ENCODE measurements at places on chromosomes 16 and 17.

DNA sequence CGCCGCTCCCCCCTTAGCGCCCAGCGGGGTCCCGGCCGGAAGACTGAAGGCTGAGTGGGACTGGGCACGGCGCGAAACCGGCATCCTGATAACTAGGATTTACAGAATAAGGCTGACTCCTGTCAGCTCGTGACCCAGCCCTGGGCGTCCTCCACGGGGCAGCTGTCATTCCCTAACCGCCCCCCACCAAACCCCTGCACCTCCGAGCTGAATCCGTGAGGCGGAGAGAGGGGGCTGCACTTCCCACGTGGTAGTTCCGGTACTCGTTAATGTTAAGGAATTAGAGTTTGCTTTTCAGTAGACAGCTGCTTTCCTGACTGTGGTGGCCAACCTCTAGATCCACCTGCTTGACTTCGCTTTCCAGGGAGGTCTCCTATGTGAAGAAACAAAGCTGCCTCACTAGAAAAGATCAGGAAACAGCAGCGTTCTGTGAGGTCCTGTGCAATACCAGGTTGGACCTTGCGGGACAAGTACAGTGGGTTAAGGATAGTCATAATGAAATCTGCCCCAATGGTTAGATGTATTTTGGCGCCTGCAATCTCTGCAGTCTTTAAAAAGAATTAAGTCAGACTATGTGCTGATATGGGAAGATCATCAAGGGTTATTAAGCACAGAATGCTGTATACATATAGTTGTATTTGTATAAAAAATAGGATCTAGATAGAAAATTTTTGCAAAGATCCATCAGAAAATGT is 1.1 kb upstream of the WBP2 start:
- peak; percentile 42 for DNase-seq

- DNase-seq, result no peak
Measured at GRCh38 chr16:4687946-4688673, 5.3 kb upstream of the NUDT16L1 start.

DNA sequence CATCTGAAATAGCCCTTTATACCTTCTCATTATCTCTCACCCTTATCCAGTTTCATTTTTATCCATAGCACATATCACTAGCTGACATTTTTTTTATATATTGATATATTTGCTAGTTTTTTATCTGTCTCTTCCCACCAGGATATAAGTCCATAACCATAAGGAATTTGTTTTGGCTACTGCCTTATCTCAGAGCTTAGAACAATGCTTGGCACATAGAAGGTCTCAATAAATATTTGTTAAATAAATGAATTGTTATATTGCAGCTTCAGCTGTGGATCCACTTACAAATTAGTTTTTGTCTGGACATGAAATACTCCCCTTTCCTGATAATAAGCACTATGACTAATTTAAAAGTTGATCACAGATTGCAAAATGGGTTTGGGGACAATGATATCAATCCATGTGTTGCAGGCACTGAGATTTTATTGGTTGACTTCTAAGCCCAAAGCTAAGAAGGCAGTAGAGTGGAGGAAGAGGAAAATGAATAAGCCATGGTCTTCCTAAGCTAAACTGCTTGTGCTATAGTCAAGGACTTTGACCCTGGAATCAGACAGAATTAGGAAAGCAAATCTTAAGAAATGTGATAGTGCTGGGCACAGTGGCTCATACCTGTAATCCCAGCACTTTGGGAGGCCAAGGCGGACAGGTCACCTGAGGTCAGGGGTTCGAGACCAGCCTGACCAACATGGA is 31.9 kb upstream of the YPEL2 start:
- DNase-seq, result no peak

GRCh38 chr17:28492352-28493310 is 13.5 kb upstream of the FOXN1 start:
- no peak for DNase-seq

Measured in NCI-H1092 treated with DMSO at 0.1 percent for 48 hours (cell line).